Kasumi-1 (cell line): ENCODE measurements at places on chromosomes 12 and 14.

DNA sequence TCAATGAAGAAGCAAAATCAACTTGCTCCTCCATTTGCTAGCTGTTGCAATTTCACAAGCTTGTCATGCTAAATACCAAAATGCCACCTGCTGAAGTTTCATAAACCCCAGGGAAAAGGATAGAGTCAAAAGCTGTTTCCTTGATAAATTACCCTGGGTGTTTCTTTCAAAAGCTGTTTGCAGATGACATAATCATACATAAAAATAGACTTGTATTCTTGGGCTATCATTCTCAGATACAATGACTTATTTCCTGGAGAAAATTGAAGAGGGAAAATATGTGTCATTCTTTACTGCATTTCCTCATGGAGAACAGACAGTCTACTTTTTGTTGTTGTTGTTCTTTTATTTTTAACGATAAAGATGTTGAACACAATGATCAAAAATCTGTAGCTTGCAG is 119.2 kb downstream of the GALC start:
- DNase-seq = no peak

GRCh38 chr12:10849425-10849878 is at the start of gene PRR4:
Gene PRR4 (minus strand): TSS chr12:10849475. CDS start chr12:10849437, 38 bp downstream.
- DNase-seq = peak; percentile 0

- no peak for DNase-seq
These were observed 45.9 kb upstream of the CNOT2 start for GRCh38 chr12:70197345-70197744.

DNA sequence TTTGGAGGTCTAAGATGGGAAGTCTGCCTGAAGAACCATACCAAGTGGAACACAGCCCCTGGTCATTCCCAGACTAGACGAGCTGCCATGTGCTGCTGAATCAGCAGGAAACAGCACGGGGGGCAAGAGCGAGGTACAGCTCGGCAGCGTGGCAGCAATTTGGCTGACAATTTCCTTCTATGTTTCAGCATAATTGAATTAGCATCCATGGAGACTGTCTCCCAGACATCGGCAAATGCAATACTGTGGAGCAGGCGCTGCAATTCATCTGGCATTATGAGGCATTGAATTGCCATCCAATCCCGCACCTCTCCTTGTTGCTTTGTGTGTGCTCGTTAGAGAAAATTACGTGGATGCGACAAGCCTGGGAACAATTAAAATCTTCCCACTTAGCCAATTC is 46.0 kb upstream of the CCDC60 start:
- no peak for DNase-seq

- DNase-seq = no peak
These were observed 53.9 kb downstream of the EMP1 start for GRCh38 chr12:13250416-13250815.

DNA sequence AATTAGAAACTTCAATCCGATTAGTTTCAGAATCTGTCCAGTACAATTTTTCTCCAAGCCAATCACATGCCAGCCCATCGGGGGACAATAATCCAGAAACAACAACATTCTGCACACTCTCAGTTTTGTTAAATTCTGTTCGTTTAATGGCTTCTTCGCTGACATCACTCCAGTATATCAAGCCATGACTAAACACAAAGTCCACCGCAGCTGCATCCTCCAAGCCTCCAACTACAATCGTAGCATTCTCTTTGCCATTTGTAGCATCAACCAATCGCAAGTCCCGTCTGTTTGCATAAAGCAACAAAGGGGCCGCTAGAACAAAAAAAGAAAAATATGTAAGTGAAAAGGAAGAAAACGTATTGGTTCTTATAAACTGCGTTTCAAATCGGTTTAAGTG is 22.5 kb downstream of the LRP6 start:
- DNase-seq = no peak

- peak; percentile 6 for DNase-seq
These were observed 4.0 kb upstream of the PPP4R4 start for GRCh38 chr14:94170136-94170535.

DNA sequence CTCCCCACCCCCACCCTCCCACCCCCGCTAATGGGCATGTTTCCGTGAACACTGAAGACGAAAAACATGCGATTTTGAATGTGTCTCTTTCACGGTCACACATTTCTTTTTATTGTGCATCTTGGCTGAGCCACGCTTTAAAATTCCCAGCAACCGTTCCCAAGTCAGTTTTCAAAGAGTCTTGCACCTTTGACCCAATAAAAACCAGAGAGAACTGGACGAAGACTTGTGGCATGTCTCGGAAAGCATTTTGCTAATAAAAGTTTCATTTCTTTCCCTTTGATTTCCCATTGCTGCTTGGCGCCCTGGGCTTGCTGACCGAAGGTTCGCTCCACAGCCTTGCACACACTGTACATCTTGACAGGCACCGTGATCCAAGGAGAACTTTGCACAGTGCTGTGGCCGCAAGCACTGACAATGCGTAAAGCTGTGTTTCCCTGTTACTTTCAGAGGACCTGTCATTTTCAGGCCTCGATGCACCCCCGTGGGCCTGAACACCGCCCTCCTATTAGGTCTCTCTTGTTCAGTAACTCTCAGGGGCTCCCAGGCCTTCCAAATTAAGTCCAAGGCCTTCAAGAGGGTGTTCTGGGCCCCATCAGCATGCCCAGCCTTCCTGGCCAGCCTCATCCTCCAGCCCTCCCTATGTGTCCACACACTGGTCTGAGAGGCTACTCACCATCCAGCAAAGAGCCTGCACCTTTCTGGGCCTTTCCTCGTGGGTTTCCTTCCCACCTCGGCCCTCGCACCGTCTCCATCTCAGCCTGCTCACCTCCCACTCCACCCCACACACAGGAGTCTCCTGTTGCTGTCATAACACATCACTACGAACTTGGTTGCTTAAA is 63.4 kb upstream of the DIO3 start:
- no peak for DNase-seq

GRCh38 chr12:79082595-79082994 is 218.0 kb downstream of the SYT1 start:
- DNase-seq = no peak

GRCh38 chr14:103319422-103319821 is 14.6 kb upstream of the EIF5 start:
- no peak for DNase-seq

DNA sequence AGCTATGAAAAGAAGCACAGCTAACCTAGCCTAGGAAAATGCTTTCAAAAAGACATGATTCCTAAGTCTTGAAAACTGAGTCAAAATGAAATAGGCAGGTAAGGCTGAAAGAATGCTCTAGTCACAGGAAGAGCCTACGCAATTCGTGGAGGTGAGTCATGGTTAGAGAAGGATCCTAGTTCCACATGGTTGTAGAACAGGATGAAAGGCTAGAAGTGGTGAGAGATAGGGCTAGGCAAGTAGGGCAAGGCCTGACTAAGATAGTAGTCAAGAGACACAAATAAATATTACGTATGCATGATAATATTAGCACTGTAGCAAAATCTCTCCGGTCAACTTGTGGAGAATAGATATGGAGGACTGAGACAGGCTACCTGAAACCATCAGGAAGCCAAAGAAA is 47.2 kb downstream of the PLCZ1 start:
- no peak for DNase-seq

DNA sequence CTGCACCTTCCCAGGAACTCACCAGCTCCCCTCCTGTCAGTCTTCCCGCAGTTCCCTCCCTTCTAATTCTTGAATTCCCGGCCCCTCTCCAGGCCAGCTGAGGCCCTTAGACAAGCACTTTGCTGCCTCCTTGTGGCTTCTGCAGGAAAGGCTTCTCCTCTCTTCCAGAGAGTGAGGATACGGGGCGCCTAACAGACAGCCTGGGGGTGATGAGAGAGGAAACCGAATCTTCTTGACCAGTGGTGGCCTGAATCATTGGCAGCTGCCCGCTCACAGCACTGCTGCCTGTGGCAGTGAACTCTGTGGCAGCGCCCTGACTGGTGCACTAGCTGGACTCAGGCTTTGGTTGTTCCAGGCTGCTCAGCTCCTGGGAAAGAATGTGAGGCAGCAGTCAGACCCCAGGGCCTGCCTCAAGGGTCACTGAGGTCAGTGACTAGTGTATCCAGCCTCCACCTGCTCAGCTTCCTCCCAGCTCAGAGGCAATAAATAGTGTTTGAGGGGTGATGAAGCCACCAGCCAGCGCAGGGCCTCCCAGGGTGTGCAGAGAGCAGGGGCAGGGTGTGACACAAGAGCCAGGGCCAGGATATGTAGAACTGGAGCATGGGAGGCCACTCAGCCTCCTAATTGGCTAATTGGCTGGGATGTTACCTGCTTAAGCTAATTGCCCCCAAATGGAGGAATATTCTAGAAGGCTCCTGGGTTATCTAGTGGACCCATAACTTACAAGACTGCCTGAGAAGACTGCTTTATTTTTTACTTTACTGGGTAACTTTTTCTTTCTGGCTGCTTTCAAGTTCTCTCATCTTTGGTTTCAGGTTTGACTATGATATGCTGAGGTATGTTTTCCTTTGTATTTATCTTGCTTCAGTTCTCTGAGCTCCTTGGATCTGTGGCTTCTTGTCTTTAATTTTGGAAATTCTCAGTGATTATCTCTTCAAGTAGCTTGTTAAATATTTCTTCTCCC is 12.9 kb upstream of the MCRS1 start:
- DNase-seq = peak; percentile 59

- no peak for DNase-seq
These were observed 186.3 kb upstream of the NUDT4 start for GRCh38 chr12:93191423-93191822.

GRCh38 chr14:65432361-65432948 is 19.9 kb downstream of the FUT8 start:
- DNase-seq = no peak

- no peak for DNase-seq
These were observed 103.0 kb downstream of the VCPKMT start for GRCh38 chr14:50013198-50013918.

DNA sequence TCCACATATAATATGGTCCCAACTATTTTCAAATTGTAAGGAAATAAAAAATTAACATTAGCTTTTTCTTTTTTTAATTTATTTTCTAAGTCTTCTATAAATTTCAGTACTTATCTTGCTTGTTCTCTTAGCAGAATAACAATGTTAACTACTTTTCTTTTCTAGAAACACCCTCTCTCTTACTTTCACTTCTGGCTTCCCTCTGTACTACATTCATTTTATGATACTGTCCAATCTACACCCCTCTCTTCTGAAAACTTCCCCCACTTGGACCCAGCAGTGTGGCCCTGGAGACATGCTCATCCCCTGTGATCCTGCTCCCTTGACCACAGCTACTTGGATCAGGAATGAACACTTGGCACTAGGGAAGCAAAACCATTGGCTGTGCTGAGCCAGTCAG is 15.7 kb downstream of the SGPP1 start:
- DNase-seq = no peak

- no peak for DNase-seq
These were observed 151.6 kb downstream of the TTLL5 start for GRCh38 chr14:75812622-75813021.

GRCh38 chr12:104856531-104856930 is 101.6 kb downstream of the SLC41A2 start:
- DNase-seq = no peak

DNA sequence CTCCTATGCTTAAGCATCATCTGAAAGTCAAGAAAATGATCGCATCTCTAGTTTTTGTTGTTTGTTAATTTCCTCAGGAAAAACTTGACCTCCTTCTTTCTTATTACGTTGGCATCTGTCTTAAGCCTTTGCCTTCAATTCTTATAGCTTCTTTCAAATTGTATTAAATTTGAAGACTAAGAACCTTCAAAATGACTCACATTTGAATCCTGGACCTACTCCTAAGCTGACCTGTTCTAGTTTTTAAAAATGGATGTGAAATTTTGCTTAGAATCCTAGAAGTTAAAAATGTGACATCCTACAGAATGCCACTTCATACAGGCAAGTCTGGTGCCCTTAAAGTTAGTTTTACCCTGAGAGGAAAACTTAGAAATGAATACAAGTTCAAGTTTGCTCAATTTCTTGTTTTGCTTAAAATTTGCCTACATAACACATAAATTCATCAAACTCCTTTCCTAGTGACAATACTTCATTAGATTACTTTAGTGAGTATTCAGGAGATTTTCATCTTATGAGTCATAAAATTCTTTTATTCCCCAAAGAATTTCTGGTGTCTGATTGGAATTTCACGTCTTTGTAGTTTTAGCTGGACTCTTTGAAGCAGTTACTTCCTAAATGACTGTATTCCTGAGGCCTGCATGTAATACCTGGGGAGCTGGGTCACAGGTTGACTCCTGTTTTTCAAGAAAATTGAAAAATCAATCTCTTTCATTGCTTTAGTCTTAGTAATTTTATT is 152.3 kb downstream of the MSRB3 start:
- no peak for DNase-seq

- DNase-seq = no peak
These were observed 60.6 kb downstream of the NOC4L start for GRCh38 chr12:132204793-132205270.

GRCh38 chr14:103702497-103703432 is 12.5 kb downstream of the XRCC3 start:
- no peak for DNase-seq

DNA sequence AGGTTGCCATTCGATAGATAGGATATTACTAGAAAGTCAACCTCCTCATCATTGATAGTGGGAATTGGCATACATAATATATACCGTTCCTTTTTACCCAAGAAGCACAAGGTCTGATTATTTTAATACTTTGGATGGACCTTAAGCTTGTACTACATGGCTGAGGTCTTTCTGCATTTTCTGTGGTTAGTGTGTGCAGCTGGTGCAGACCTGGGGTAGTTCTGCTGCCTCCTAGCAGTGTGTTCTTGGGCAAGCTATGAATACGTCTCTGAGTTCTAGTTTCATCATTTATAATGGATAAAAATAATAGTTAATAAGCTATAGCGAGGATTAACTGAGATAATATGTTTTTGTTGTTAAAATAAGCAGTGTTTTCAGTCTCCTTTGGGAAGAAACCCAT is 2.2 kb downstream of the ZDHHC17 start:
- DNase-seq = no peak

DNA sequence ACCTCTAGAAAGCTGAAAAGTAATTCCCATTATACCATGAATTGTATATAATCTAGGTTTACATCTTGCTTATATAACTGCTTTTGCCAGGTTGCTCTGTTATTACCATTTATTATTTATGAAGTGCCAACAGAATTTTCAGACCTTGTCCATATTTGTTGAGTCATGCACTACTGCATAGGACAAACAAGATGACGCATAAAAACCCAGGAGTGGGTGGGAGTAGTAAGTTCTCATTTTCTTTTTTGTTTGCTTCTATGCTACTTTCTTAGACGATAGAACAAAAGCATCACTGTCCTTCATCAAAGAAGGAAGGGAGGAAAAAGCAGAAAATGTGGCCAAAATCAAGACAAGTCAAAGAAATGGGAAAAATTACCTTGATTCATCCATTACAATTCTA is 119.0 kb upstream of the RASSF8 start:
- no peak for DNase-seq

- DNase-seq = no peak
These were observed 486 bp upstream of the AKT1 start for GRCh38 chr14:104795781-104796686.

GRCh38 chr14:44658389-44658696 is 151.3 kb upstream of the FSCB start:
- no peak for DNase-seq
